ENCODE measurements at places on chromosomes 4 and X.

- no peaks in the 10 kb centered on the region for H3K4me1 ChIP-seq
- no peaks in the 10 kb centered on the region for H3K27me3 ChIP-seq
- H3K4me3 ChIP-seq: no peak overlapping the region
- H3K36me3 ChIP-seq: no peaks in the 10 kb centered on the region
- DNase-seq: no peak
Observed at GRCh38 chr4:18419780-18420179, 398.2 kb upstream of the LCORL start.

- H3K4me3 ChIP-seq: no peak overlapping the region
- no peak overlapping the region for H3K27ac ChIP-seq
- peaks cover 2% of the 10 kb centered on the region for H3K27me3 ChIP-seq
- peaks cover 5% of the 10 kb centered on the region for H3K4me1 ChIP-seq
Observed at GRCh38 chr4:57374866-57375595, 264.8 kb upstream of the IGFBP7 start.

- no peak overlapping the region for H3K4me3 ChIP-seq
- H3K27me3 ChIP-seq: no peaks in the 10 kb centered on the region
- DNase-seq: no peak
- H3K4me1 ChIP-seq: peaks cover 7% of the 10 kb centered on the region
- no peak overlapping the region for H3K27ac ChIP-seq
Observed at GRCh38 chrX:116276261-116276660, 105.7 kb downstream of the AGTR2 start.

DNA sequence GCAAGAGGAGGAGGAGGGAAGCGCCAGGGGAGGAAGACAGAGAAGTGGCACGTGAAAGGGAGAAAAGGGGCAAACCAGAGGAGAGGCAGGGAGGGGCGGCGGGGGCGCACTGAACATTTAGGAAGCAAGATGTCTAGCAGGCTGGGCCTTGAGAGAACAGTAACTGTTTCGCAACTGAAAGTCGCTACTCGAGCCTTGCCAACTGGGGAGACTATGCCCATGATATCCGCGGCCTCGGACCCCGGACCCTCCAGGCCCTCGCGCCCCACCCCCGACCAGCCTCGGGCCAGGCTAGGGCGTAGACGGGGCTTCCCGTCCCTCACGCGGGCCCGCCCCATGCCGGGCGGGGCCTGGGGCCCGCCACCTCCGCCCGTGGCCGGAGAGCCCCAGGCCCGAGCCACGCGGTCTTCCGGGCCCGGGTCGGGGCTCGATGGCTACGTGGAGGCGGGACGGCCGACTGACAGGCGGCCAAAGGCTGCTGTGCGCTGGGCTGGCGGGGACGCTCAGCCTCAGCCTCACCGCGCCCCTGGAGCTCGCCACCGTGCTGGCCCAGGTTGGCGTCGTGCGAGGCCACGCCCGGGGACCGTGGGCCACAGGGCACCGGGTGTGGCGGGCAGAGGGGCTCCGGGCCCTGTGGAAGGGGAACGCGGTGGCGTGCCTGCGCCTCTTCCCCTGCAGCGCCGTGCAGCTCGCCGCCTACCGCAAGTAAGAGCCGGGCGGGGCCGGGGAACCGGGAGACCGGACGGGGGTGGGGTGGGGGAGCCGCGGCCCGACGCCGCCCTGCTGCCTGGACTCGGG lies at the start of gene SLC25A43:
TSS of gene SLC25A43 (plus strand) at position 363 of the 798 bp plus-strand sequence. CDS start at position 431, 68 bp downstream.
- no peaks in the 10 kb centered on the region for H3K36me3 ChIP-seq
- peak; percentile 87 for DNase-seq
- H3K27ac ChIP-seq: peak within 1 kb of the TSS; percentile 91
- H3K4me1 ChIP-seq: peaks cover 26% of the 10 kb centered on the region
- H3K4me3 ChIP-seq: peak within 1 kb of the TSS; percentile 82
- no peaks in the 10 kb centered on the region for H3K27me3 ChIP-seq

DNA sequence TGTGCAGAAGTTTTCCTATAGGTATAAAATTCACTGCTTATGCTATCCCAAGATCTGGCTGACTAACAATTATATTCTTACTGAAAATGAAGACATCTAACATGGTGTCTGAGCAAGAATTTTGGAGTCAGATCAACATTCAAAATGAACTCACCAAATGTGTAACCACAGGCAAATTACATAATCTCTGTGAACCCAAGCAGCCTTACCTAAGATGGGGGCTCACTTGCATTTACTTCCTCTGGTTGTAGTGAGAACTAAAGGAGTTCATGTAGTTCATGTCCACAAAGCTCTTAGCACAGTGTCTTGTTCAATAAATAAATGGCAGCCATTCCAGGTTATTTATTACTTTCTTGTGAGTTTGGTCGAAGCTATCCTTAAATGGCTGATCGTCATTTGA lies 163.9 kb upstream of the LCORL start:
- no peaks in the 10 kb centered on the region for H3K4me1 ChIP-seq
- H3K27me3 ChIP-seq: peaks cover 13% of the 10 kb centered on the region
- H3K27ac ChIP-seq: no peak overlapping the region
- no peaks in the 10 kb centered on the region for H3K36me3 ChIP-seq
- H3K4me3 ChIP-seq: no peak overlapping the region

- H3K4me3 ChIP-seq: no peak overlapping the region
- DNase-seq: no peak
- H3K36me3 ChIP-seq: no peaks in the 10 kb centered on the region
- H3K27ac ChIP-seq: no peak overlapping the region
- peaks cover 58% of the 10 kb centered on the region for H3K27me3 ChIP-seq
Observed at GRCh38 chr4:152164561-152164960, 371.3 kb downstream of the FBXW7 start.

- no peak for DNase-seq
- no peaks in the 10 kb centered on the region for H3K27me3 ChIP-seq
- no peaks in the 10 kb centered on the region for H3K36me3 ChIP-seq
Observed at GRCh38 chr4:156584100-156584499, 387.5 kb downstream of the PDGFC start.

GRCh38 chr4:48243887-48244286 lies 25.8 kb downstream of the TEC start:
- peaks cover 10% of the 10 kb centered on the region for H3K4me1 ChIP-seq
- no peaks in the 10 kb centered on the region for H3K36me3 ChIP-seq
- DNase-seq: no peak
- H3K27ac ChIP-seq: no peak overlapping the region
- no peak overlapping the region for H3K4me3 ChIP-seq

GRCh38 chr4:7193030-7193958 lies 956 bp downstream of the SORCS2 start:
- H3K4me3 ChIP-seq: peak overlapping the region; percentile 69
- H3K4me1 ChIP-seq: peaks cover 50% of the 10 kb centered on the region
- H3K27ac ChIP-seq: no peak overlapping the region
- no peak for DNase-seq
- H3K27me3 ChIP-seq: peaks cover 24% of the 10 kb centered on the region
- H3K36me3 ChIP-seq: no peaks in the 10 kb centered on the region

GRCh38 chr4:159401226-159401712 lies 298.4 kb downstream of the RAPGEF2 start:
- DNase-seq: no peak
- peak overlapping the region; percentile 91 for H3K27ac ChIP-seq
- no peaks in the 10 kb centered on the region for H3K27me3 ChIP-seq
- no peaks in the 10 kb centered on the region for H3K36me3 ChIP-seq
- H3K4me1 ChIP-seq: peaks cover 48% of the 10 kb centered on the region

- no peak for DNase-seq
- H3K27ac ChIP-seq: no peak overlapping the region
- H3K4me3 ChIP-seq: no peak overlapping the region
- no peaks in the 10 kb centered on the region for H3K27me3 ChIP-seq
- peaks cover 75% of the 10 kb centered on the region for H3K4me1 ChIP-seq
- peaks cover 2% of the 10 kb centered on the region for H3K36me3 ChIP-seq
Observed at GRCh38 chr4:128827296-128827695, 17.8 kb downstream of the JADE1 start.

- DNase-seq: no peak
- H3K36me3 ChIP-seq: no peaks in the 10 kb centered on the region
- no peak overlapping the region for H3K27ac ChIP-seq
- H3K27me3 ChIP-seq: no peaks in the 10 kb centered on the region
Observed at GRCh38 chrX:72659723-72660122, 54.4 kb downstream of the PHKA1 start.

DNA sequence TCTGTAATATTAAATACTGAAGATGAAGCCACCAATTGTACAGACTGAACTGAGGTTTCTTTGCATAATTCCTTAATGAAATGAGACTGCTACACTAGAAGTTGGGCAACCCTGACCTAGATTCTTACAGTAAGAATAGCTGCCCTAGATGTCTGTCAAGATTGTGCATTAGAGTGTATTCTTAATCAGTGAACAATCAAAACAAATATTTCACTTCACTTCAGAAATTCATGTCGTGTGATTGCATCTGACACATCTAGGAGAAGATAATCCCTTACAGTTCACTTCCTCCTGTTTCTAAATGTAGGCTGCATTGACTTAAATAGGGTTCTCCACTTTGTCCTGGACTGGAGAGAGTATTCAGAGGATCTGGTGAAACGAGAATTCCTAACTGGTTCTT lies 283.1 kb downstream of the HNRNPD start:
- H3K4me3 ChIP-seq: no peak overlapping the region
- peaks cover 9% of the 10 kb centered on the region for H3K27me3 ChIP-seq
- no peak overlapping the region for H3K27ac ChIP-seq
- no peak for DNase-seq
- H3K36me3 ChIP-seq: no peaks in the 10 kb centered on the region
- H3K4me1 ChIP-seq: no peaks in the 10 kb centered on the region

- no peak for DNase-seq
- H3K4me3 ChIP-seq: no peak overlapping the region
- H3K36me3 ChIP-seq: no peaks in the 10 kb centered on the region
- peak overlapping the region; percentile 36 for H3K27ac ChIP-seq
Observed at GRCh38 chrX:130082244-130083106, 27.8 kb downstream of the ELF4 start.

GRCh38 chr4:2741626-2742025 lies 14.5 kb downstream of the TNIP2 start:
- peak; percentile 72 for DNase-seq
- peaks cover 18% of the 10 kb centered on the region for H3K36me3 ChIP-seq
- H3K4me3 ChIP-seq: no peak overlapping the region
- no peaks in the 10 kb centered on the region for H3K27me3 ChIP-seq
- peak overlapping the region; percentile 90 for H3K27ac ChIP-seq
- peaks cover 32% of the 10 kb centered on the region for H3K4me1 ChIP-seq

DNA sequence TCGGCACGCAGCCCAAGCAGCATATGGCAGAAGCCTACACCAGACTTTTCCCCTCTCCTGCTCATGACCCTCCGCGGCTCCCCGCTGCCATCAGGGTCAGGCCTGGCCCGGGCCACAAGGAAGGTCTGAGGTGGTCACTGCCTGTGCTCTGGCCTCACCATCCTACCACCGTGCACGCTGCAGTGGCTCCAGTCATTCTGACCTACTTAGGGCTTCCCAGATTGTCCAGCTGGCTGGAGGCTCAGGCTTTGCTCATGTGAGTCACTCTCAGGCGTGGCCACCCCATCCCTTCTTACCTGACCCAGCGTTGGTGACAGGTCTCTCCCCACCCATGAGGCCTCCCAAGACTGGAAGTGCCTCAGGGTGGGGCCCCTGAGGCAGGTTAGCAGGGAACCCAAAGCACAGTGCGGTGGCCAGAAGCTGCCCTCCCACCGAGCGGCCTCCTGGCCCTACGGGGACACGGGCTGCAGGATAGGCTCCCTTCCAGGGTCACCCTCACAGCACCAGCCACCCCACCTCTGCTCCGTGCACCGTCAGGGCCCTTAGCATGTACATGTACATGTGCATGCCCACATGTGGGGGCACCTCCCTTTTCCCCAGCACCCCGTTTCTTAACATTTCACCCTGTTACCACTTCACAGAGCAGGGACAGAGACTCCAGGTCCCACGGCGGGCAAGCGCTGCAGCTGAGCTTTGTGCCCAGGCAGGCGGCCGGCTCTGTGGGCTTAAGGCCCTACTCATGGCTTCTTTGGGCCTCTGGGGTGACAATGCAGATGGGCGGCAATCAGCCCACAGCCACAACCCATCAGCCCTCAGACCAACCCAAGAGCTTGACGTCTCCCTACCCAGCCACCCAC lies 2.2 kb downstream of the TREX2 start:
- no peaks in the 10 kb centered on the region for H3K36me3 ChIP-seq
- H3K27me3 ChIP-seq: peaks cover 5% of the 10 kb centered on the region
- H3K4me1 ChIP-seq: no peaks in the 10 kb centered on the region

GRCh38 chr4:81282131-81282530 lies 67.1 kb upstream of the PRKG2 start:
- H3K27me3 ChIP-seq: peaks cover 5% of the 10 kb centered on the region
- H3K4me1 ChIP-seq: no peaks in the 10 kb centered on the region
- H3K4me3 ChIP-seq: no peak overlapping the region

DNA sequence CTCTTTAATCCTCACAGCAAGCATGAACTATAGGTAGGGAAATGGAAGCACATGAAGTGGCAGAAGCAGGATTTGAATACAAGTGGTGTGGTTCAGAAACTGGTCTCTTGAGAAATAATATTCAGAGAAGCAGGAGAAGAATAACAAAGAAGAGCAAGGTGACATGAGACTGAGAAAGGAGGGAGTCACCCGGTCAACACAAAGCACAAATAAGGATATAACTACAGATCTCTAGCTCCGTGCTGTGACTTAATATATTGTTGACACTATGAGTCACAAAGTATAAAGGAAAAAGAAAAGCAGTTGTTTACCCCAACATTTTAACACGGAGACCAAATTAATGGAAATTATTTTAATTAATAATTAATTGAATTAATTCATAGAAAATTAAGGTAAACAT lies 204.5 kb downstream of the CPE start:
- peaks cover 41% of the 10 kb centered on the region for H3K4me1 ChIP-seq
- DNase-seq: no peak
- H3K36me3 ChIP-seq: peaks cover 3% of the 10 kb centered on the region
- H3K27me3 ChIP-seq: no peaks in the 10 kb centered on the region

GRCh38 chrX:40866893-40867292 lies 131.6 kb upstream of the MED14 start:
- H3K27ac ChIP-seq: peak overlapping the region; percentile 84
- DNase-seq: no peak
- H3K4me3 ChIP-seq: no peak overlapping the region
- H3K4me1 ChIP-seq: peaks cover 30% of the 10 kb centered on the region
- H3K27me3 ChIP-seq: no peaks in the 10 kb centered on the region
- no peaks in the 10 kb centered on the region for H3K36me3 ChIP-seq

DNA sequence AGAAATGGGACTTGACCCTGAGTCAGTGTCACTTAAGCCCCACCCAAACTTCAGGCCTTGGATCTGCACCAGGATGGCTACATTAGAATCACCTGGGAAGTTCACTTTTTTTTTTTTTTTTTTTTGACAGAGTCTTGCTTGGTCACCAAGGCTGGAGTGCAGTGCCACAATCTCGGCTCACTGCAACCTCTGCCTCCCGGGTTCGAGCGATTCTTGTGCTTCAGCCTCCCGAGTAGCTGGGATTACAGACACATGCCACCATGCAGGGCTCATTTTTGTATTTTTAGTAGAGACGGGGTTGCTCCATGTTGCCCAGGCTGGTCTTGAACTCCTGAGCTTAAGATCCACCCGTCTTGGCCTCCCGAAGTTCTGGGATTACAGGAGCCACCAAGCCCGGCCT lies 3.0 kb downstream of the NCBP2L start:
- no peaks in the 10 kb centered on the region for H3K36me3 ChIP-seq
- DNase-seq: no peak
- H3K27me3 ChIP-seq: peaks cover 4% of the 10 kb centered on the region
- H3K27ac ChIP-seq: no peak overlapping the region
- H3K4me3 ChIP-seq: no peak overlapping the region

GRCh38 chrX:72079607-72080006 lies 52.1 kb downstream of the RTL5 start:
- H3K36me3 ChIP-seq: no peaks in the 10 kb centered on the region
- H3K27ac ChIP-seq: no peak overlapping the region
- H3K4me3 ChIP-seq: no peak overlapping the region
- H3K27me3 ChIP-seq: no peaks in the 10 kb centered on the region
- no peak for DNase-seq

Data from chondrocyte (in vitro differentiated cells).